ENCODE measurements at places on chromosomes 6 and 20.
A peak's percentile ranks its signal among the peaks of the same experiment; 100 is the strongest.

DNA sequence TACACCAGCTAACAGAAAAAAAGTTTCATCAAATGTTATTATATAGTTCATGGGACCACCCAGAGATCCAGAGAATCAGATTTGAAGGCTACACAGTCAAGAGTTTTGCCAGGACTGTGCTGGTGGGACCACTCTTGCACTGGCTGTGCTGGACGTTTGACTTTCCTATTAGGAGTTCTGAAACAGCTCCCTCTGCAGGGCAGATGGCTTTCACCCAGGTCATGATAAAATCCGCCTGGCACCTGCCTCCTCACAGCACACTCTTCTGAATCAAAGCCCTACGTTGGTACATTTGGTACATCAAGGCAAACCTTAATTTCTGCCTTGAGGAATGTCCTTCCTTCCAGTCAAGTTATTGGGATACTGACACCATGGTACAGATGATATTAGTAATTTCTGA is 302.1 kb downstream of the ZNF217 start:
- no peak for DNase-seq

DNA sequence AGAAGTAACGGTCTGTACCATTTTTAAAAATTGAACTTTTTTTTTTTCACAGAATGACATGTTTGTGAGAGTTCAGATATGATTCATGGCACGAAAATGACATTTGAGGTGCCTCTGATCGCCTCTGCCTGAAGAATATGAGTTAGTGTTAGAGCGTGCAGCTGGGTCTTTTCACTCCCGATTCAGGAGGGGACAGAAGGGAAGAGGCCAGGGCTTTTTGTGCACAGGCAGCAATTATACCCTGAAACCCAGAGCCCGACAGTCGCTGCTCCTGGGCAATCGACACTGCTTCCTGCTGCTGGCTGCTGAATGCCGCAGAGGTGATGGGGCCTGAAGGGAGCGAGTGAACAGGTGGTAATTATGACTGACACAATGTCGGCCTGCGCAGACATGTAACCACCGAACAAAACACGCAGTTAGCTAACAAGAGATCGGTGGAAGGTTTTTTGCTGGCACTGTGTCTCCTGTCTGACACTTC is 652.0 kb upstream of the NOX3 start:
- DNase-seq = no peak

- peak; percentile 65 for DNase-seq
These were observed 13.6 kb downstream of the IP6K3 start for GRCh38 chr6:33732817-33733708.

DNA sequence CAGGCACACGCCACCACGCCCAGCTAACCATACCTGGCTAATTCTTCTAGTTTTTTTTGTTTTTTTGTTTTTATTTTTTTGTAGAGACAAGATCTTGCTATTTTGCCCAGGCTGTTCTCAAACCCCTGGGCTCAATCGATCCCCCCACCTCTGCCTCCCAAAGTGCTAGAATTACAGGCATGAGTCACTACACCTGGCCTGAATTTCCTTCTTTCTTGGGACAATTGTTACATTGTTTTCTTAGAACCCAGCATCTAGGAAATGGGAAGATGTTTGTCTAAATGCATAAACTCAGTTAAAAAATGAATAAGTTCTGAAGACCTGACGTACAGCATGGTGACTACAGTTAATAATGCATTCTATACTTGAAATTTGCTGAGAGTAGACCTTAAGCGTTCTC is 10.8 kb upstream of the AGPAT4 start:
- DNase-seq = no peak

- DNase-seq = peak; percentile 59
These were observed 1.7 kb downstream of the RANBP9 start for GRCh38 chr6:13709689-13710551.

DNA sequence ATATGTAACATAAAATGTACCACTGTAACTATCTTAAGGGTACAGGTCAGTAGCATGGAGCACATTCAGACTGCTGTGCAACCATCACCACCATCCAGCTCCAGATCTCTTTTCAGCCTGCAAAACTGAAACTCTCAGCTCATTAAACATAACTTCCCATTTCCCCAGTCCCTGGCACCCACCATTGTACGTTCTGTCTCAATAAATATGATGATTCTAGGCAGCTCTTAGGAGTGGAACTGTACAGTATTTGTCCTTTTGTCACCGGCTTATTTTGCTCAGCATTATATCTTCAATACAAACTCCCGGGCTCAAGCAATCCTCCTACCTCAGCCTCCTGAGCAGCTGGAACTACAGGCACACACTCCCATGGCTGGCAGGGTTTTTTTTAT is 1.5 kb downstream of the ZC3H12D start:
- no peak for DNase-seq

DNA sequence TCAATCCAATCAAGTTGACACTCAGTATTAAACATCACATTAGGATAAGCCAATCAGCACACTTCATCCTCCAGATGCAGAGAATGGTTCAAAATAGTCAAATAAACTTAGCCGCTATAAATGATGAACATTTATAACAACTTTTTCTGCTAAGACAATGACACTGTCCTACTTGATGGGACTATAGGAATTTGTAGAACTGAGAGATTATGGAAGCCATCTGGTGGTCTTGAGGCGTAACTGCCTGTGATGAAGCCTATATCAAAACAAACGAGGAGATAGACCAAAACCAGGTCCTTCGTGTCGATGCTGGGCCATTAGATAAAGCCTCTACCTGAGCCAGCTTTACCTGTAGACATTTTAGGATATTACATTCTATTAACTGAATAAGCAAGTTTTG is 631.1 kb downstream of the COL12A1 start:
- DNase-seq = peak; percentile 60

DNA sequence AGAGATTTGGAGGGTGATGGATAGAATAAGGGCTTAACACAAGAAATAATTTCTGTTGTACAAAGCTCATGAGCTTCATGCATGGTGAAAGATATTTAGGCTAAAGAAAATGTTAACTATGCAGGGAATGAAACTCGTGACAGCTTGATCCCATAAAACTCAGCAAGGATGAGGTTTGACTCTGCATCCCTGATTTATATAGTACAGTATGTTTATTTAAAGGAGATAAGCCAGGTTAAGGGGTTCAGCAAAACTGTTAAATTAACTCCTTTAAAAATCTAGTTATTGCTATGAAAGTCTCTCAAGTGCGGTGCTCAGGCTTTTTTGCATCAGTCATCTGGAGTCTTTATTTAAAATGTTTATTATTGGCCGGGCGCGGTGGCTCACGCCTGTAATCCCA is 326.4 kb downstream of the LAMA2 start:
- no peak for DNase-seq

GRCh38 chr6:43907789-43908472 is 137.9 kb downstream of the VEGFA start:
- DNase-seq = no peak

DNA sequence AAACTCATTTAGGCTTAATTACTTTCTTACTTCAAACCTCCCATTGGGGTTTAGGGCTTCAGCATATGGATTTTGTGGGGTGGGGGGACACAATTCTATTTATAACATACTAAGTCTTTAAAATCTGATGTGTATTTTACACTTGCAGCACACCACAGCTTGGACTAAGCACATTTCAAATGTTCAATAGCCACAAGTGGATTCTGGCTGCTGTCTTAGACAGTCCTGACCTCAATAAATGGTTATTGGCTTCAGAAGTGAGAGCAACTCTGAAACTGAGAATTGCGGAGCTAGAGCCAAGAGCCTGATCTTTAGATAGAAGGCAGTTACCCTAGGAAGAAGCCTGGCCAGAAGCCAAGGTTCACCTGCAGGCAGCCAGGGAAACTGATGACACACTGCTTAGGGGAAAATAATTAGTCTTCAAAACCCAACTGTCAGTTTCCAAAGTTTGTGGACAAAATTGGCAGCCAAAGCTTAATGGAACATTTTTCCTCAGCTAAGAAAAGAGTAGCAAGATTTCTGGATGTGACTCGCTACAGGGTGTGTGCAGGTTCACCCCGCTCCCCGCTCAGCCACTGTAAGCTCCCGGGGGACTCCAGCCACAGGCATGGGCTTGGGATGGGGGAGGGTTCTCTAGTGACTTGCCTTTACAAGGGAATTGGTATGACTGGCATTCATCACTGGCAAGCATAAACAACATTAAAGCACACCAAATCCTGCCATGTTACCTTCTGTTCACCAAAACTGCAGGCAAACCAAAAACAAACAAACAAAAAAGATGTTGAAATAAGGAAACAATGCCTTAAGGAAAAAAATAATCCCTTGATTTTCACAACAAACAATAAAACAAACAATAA is 219.8 kb downstream of the TFAP2A start:
- DNase-seq = no peak

- DNase-seq = no peak
These were observed 29.0 kb downstream of the AFG1L start for GRCh38 chr6:108323710-108324466.

GRCh38 chr6:151738267-151738666 is 69.2 kb upstream of the ESR1 start:
- no peak for DNase-seq

DNA sequence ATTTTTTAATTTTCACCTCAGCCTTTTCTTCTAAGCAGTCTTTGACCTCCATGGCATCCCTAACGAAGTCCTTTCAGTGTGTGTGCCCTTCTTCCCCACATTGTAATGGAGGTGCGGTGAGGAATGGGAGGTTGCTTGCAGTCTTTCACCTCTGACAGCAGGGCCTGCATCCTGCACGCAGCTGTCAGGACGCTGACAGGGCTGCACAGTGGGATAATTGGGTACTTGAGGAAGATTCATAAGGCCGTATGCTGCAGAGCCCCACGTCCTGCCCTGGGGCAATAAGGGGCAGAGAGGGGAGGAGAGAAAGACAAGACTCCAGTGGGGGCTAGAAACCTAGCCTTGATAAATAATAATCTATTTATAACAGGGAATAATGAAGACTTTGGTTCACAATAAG is 184.7 kb downstream of the SAMD5 start:
- no peak for DNase-seq

- DNase-seq = no peak
These were observed 774.3 kb upstream of the CHD6 start for GRCh38 chr20:42392442-42392841.

- DNase-seq = no peak
These were observed 102.8 kb upstream of the PRSS16 start for GRCh38 chr6:27144740-27145079.

GRCh38 chr6:158649289-158650143 is at the start of gene SYTL3:
Gene SYTL3, plus strand, starts transcription at chr6:158650054. Its CDS starts 13,215 bp downstream, at chr6:158663269.
- peak; percentile 87 for DNase-seq

DNA sequence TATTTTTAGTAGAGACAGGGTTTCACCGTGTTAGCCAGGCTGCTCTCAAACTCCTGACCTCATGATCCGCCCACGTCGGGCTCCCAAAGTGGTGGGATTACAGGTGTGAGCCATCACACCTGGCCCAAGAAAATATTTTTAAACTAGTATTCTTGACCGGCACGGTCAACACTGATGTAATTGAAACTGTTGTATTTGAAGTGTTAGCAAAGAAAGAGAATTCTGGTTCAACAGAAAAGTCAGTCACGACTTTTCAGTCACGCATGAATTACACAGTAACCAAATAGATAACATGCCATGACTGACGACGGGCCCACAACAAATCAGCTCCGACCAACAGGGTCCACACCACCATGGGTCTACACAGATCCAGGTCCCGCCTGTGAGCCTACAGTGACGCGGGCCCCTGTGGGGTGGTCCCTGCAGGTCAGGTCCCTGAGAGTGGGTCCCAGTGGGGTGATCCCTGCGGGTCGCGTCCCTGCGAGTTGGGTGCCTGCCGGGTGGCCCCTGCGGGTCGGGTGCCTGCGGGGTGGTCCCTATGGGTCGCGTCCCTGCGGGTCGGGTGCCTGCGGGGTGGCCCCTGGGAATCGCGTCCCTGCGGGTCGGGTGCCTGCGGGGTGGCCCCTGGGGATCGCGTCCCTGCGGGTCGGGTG is 1.0 kb downstream of the GMEB2 start:
- DNase-seq = peak; percentile 59

- peak; percentile 50 for DNase-seq
These were observed 16.5 kb downstream of the BLOC1S5 start for GRCh38 chr6:8047541-8048292.

DNA sequence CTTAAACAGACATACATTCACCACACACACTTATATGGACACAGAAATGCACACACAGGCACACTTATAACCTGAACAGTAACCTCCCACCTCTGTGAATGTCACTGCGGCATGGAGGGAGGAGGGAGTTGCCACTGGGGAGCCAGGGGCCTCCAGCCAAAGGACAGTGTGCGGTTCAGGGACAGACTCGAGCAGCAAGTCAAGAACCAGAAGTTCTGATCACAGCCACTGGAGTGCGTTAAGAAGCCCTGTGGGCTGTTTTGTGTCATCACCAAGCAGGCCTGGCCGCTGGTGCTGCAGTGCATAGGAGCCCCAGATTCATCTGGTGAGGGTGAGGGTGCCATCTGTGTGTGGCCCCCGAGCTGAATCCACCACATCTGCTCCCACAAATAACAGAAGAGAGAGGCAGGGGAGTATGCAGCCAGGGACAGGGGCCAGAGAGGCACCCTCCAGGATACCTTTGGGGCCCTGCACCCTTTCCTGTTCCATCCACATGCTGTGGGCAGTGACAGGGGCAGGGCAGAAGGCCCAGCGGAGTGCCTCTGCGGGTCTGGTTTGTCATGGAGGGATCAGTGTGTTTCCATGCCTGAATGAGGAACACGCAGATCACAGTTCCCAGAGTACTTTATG is 20.3 kb downstream of the SYNDIG1 start:
- no peak for DNase-seq

- DNase-seq = peak; percentile 78
These were observed 58.7 kb downstream of the EDN1 start for GRCh38 chr6:12348530-12349511.

Measured in GM23248 (cell line).